Stimulated activated CD4-positive, alpha-beta T cell treated with anti-CD3 and anti-CD28 coated beads, Interleukin-2, amount 100 ng/mL, for 24 hours (primary cell): ENCODE measurements at places on chromosomes 7 and 10.

- no peak for DNase-seq
Measured at GRCh38 chr10:17980846-17981565, 29.3 kb downstream of the SLC39A12 start.

DNA sequence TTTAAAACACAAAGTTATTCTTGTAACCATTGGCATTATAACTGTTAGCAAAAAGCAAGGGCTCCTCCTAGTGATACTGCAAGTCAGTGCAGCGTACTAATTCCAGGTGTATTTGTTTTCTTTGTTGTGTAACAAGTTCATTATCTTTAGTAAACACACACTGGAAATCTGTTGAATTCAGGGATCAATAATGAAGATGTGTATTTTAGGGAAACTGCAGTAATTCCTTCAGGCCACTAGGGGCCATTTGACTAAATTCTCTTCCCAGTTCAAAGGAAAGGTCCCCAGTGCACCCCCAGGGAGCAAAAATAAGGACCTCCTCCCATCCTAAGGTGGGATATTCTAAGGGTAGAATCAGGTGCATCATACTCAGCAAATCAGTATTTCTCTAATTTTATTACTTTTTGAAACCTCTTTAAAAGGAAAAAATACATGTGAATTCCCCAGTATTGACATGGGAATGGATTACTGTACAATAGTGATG lies 158.6 kb upstream of the LYZL1 start:
- DNase-seq = no peak

DNA sequence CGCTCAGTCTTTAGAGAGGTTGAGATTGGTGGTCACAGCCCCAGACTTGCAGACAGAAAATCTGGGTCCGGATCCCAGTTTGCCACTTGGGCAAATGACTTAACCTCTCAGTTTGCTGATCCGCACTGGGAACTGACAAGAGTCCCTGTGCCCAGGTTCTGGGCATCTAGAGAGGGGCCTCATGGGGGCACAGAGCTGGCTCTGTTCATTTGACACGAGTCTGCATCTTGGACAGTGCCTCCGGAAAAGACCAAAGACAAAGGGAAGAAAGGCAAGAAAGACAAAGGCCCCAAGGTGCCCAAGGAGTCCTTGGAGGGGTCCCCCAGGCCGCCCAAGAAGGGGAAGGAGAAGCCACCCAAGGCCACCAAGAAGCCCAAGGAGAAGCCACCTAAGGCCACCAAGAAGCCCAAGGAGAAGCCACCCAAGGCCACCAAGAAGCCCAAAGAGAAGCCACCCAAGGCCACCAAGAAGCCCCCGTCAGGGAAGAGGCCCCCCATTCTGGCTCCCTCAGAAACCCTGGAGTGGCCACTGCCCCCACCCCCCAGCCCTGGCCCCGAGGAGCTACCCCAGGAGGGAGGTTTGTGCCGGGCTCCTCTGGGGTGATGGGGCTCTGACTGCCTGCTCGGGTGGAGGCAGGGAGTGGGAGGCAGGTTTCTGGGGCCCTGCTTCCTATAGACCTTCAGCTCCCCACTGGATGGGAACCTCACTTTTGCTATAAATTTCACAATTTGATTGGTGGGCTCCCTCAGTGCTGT lies 2.3 kb downstream of the AEBP1 start:
- DNase-seq = no peak

- DNase-seq = no peak
Measured at GRCh38 chr10:98262571-98262970, 5.4 kb downstream of the LOXL4 start.

DNA sequence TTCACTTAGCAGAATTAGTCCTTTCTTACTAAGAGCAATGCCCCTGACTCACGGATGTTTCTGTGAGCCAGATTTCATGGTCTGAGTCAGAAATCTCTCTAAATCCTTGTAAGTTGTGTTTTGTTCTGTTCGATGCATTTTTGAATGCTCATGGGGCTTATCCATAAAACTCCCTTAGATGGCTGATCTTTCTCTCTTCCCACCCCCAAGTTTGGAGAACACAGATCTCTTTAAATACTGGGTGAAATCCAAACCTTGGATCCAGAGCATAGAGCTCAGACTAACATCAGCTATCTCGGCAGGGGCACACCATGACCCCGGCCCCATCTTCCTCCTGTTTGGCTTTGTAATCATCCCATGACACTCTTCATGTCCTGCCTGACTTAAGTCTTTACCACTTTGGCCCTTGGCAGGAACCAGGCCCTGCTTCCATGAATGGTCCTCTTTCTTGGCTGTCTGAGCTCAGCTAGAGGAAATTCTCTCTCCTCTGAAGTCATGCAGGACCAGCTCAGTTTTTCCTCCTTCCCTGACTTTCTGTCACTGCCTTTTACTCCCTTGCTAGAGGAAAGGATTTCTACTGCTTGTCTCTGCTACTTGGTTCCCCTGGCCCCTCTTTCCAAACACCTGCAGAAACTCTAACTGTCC lies 120.4 kb upstream of the RAB11FIP2 start:
- DNase-seq = no peak

DNA sequence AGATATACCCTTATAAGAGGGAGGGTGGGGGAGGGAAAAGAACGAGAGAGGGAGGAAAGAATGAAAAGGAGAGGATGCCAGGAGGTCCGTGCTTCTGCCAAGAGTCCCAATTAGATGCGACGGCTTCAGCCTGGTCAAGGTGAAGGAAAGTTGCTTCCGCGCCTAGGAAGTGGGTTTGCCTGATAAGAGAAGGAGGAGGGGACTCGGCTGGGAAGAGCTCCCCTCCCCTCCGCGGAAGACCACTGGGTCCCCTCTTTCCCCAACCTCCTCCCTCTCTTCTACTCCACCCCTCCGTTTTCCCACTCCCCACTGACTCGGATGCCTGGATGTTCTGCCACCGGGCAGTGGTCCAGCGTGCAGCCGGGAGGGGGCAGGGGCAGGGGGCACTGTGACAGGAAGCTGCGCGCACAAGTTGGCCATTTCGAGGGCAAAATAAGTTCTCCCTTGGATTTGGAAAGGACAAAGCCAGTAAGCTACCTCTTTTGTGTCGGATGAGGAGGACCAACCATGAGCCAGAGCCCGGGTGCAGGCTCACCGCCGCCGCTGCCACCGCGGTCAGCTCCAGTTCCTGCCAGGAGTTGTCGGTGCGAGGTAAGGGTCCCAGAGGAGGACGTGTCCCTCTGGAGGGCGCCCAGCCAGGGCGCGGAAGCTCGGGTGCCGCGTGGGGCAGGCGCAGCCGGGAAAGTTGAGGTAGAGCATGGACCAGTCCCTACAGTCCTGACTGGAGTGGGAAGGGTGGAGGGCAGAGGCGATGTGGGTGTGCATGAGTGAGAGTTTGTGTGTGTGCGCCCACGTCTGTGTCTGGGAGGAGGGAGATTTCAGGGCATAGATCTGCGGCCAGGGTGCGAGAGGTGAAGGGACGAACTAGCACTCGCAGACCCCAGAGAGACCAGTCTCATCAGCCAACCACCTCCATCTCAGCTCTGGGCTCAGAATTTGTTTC lies 844 bp downstream of the GRM3 start:
- DNase-seq = no peak
